ENCODE measurements at places on chromosomes 1 and 21.

DNA sequence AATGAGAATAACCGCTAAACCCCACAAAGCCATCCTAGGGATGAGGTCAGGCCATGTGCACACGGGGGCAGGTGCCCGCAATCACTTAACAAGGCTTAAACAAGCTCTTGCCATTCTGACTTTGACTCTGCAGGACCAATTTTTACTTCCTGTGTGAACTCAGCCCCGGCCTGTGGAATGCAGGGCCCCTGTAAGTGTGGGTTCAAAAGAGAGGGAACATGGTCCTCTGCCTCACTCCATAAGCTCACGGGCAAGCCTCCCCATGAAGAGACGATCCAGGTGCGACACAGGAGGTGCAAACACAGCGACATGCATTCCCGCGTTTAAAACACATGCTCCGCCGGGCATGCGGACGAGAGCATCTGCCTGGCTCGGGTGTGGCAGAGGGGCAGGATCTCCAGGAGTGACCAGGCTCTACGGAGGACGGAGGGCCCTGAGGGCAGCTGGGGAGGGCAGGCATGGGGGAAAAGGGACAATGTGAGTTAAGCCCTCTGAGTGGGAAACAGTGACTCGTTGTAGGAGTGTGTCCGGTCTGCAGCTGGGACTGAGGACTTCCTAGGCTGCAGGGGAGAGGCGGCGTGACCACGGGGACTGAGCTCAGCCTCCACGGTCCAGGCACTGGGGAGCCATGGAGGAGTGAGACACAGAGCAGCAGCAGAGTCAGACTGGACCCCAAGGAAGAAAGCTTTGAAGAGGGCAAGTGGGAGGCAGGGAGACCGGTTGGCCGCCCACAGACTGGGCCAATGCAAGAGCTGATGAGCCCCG lies 40.6 kb upstream of the AJAP1 start:
- no peak for DNase-seq

GRCh38 chr1:55717111-55717510 lies 501.9 kb upstream of the USP24 start:
- DNase-seq = no peak

DNA sequence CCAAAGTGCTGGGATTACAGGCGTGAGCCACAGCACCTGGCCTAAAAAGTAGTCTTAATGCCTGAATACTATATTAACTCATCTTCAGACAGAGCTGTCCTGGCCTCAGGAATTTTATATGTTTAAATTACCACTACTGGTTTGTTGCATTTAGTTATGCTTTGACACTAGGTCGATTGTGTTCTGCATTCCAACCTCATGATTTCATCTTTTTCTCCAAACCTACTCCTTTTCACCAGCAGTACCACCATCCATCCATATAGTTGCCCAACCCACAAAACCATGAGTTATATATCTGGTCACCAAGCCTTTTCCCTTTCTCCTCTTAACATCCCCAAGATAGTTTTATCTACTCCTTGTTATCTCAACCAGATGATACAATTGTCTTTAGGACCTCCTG lies 22.6 kb downstream of the FMO5 start:
- no peak for DNase-seq

DNA sequence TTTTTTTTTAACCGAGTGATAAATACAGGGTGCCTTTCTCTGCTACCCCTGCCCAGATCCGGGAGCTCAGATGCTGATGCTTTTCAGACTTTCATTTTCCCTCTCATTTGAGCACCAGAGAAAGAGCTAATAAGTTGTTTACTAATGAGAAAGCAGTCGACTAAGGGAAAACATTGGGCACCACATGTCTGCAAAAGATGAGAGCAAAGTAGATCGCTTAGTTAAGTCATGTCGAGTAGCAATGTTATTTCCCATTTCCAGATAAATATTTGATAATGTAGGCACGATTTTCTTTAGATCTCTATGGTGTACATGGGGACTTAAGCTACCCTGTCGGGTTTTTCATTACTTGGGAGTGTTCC lies 1.2 kb downstream of the PKN2 start:
- DNase-seq = no peak

DNA sequence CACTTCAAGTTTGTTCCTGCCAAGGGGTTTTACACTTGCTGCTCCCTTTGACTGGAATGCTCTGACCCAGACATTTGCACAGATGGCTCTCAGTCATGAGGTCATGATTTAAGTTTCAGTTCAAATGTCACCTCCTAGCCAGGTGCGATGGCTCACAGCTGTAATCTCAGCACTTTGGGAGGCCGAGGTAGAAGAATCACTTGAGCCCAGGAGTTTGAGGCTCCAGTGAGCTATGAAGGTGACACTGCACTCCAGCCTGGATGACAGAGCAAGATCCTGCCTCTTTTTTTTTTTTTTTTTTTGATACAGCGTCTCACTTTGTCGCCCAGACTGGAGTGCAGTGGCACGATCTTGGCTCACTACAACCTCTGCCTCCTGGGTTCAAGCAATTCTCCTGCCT lies 4.5 kb upstream of the ZMYM4 start:
- no peak for DNase-seq
